CD14-positive monocyte (primary cell): ENCODE measurements at places on chromosomes 6 and 20. TPM values are rescaled to one million over a fixed set of nuclear protein-coding genes. Genes with fewer than 3 reads are reported as not detected.
A peak's percentile ranks its signal among the peaks of the same experiment; 100 is the strongest.

The PNPLA1 gene
- polyA plus RNA-seq: 3.9 TPM

The MUCL3 gene
- not detected in 2 replicates for polyA plus RNA-seq

The PLCB4 gene
- polyA plus RNA-seq: not detected

GRCh38 chr20:62860924-62861691 is 514 bp downstream of the TCFL5 start:
- peak; percentile 25 for DNase-seq
- H3K4me1 ChIP-seq: peaks cover 13% of the 10 kb centered on the region
- H3K4me3 ChIP-seq: peak overlapping the region; percentile 59
- peaks cover 8% of the 10 kb centered on the region for H3K27me3 ChIP-seq
- peaks cover 14% of the 10 kb centered on the region for H3K36me3 ChIP-seq

DNA sequence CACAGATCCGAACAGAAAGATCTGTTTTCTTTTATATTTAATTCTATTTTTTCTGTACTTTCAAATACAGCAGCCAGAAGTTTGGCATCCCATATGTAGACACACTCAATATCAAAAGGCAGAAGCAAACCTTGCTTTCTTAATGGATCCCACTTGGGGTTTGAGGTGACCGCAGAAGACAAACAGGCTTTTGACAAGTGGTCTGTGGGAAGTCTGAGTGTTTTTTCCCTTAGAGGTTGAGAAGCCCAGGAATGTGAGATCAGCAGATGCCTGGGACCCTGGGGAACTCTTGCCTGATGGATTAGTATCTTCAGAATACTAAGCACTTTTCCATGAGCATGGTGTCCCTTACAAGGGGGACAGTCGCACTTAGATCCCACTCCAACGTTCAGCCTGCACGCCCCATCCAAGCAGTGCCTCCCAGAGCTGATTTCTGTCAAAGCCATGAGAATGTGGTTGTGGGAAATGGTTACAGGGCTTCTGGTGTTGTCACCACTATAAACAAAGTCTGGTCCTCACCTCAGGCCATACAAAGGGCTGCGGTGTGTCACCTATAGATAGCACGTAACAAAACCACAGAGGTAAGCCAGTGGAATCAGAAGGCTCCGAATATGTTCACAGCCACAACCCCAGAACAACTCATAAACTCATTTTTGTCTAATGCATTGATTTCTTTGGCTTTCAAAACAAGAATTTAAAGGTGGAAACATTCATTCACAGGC is 12.7 kb downstream of the IL17F start:
- no peaks in the 10 kb centered on the region for H3K4me1 ChIP-seq
- H3K36me3 ChIP-seq: no peaks in the 10 kb centered on the region
- H3K27me3 ChIP-seq: no peaks in the 10 kb centered on the region
- DNase-seq: no peak
- H3K27ac ChIP-seq: no peak overlapping the region

GRCh38 chr6:108566406-108566805 is 5.7 kb downstream of the FOXO3 start:
- no peak for DNase-seq
- H3K27me3 ChIP-seq: no peaks in the 10 kb centered on the region
- H3K4me3 ChIP-seq: no peak overlapping the region
- peaks cover 69% of the 10 kb centered on the region for H3K4me1 ChIP-seq
- peak overlapping the region; percentile 86 for H3K27ac ChIP-seq
- peaks cover 13% of the 10 kb centered on the region for H3K36me3 ChIP-seq

DNA sequence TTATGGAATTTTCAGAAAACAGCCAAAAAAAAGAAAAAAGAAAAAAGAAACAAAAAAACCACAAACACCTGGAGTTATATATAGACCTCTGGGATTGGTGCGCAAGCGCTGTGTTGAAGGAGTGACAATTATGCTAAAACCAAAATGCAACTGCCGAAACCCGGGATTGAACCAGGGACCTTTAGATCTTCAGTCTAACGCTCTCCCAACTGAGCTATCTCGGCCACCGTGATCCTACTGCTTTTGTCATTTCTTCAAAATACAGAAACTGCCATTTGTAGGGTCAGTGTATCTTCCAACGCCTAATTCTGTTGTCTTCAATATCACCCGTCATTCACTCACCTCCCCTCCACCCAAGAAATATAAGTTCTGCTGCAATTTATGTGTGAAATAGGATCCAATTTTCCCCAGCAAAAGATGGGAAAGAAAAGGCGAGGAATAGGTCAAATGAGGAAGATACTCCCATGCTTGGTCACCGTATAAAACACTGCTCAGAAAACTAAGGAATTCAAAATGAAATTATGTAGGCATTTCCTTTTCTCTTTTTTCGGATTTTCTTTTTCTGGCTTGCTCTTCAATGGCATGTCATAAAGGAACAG is 116.0 kb downstream of the TRIM27 start:
- H3K27ac ChIP-seq: no peak overlapping the region
- no peak overlapping the region for H3K4me3 ChIP-seq
- DNase-seq: no peak
- peaks cover 90% of the 10 kb centered on the region for H3K27me3 ChIP-seq
- H3K36me3 ChIP-seq: no peaks in the 10 kb centered on the region

GRCh38 chr20:54062812-54063280 is 7.5 kb downstream of the BCAS1 start:
- no peaks in the 10 kb centered on the region for H3K4me1 ChIP-seq
- no peaks in the 10 kb centered on the region for H3K27me3 ChIP-seq
- DNase-seq: peak; percentile 46
- no peaks in the 10 kb centered on the region for H3K36me3 ChIP-seq

- peak overlapping the region; percentile 13 for H3K27ac ChIP-seq
- H3K4me3 ChIP-seq: no peak overlapping the region
- peaks cover 56% of the 10 kb centered on the region for H3K4me1 ChIP-seq
- DNase-seq: no peak
- no peaks in the 10 kb centered on the region for H3K27me3 ChIP-seq
Observed at GRCh38 chr6:42336431-42336830, 115.3 kb downstream of the TRERF1 start.

GRCh38 chr6:109393157-109393885 is 11.1 kb upstream of the CD164 start:
- peaks cover 43% of the 10 kb centered on the region for H3K4me1 ChIP-seq
- no peak overlapping the region for H3K4me3 ChIP-seq
- peak; percentile 11 for DNase-seq
- no peak overlapping the region for H3K27ac ChIP-seq

- no peaks in the 10 kb centered on the region for H3K27me3 ChIP-seq
Observed at GRCh38 chr6:17628873-17629272, 28.8 kb downstream of the FAM8A1 start.

DNA sequence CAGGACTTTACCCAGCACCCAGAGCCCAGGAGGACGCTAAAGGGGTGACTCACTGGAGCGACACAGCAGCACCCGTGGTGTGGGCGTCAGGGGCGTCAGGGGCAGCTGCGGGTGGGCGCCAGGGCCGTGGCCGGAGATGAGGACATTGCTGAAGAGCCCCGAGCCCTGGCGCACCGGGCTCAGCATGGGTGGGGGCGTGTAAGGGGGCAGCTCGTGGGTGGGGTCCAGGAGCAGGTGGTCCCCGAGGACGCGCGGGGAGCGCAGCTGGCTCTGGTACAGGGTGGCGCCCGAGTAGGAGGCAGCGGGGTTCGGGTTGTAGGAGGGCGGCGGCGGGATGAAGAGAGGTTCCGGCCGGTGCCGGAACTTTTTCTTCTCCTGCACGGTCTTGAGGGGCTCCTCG is 41.6 kb upstream of the MRPS10 start:
- H3K27me3 ChIP-seq: no peaks in the 10 kb centered on the region
- H3K4me3 ChIP-seq: no peak overlapping the region
- DNase-seq: no peak
- H3K36me3 ChIP-seq: peaks cover 59% of the 10 kb centered on the region
- H3K4me1 ChIP-seq: no peaks in the 10 kb centered on the region
- H3K27ac ChIP-seq: no peak overlapping the region

GRCh38 chr20:61129311-61129710 is 122.8 kb upstream of the CDH4 start:
- H3K27ac ChIP-seq: no peak overlapping the region
- no peaks in the 10 kb centered on the region for H3K4me1 ChIP-seq
- H3K27me3 ChIP-seq: peaks cover 1% of the 10 kb centered on the region
- H3K36me3 ChIP-seq: no peaks in the 10 kb centered on the region
- no peak overlapping the region for H3K4me3 ChIP-seq

DNA sequence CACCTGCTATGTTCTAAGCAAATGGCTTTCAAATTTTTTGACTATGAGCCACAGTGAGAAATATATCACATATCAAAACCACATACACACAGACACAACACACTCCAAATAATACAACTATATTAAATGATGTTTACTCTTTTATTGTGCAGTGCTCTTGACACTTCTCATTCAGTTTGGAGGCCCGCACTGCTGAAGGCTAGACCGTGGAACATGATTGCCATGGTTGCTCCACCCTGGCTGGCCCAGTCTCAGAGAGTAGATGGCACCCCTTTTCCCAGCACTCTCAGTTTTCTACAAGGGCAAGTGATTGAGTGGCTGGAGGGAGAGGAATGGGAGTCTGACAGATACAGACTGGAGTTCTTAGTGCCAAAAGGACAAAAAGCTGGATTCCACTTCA is 86.9 kb downstream of the SH3BGRL2 start:
- no peaks in the 10 kb centered on the region for H3K27me3 ChIP-seq
- no peaks in the 10 kb centered on the region for H3K4me1 ChIP-seq
- no peaks in the 10 kb centered on the region for H3K36me3 ChIP-seq
- no peak overlapping the region for H3K27ac ChIP-seq
- DNase-seq: no peak
- no peak overlapping the region for H3K4me3 ChIP-seq

DNA sequence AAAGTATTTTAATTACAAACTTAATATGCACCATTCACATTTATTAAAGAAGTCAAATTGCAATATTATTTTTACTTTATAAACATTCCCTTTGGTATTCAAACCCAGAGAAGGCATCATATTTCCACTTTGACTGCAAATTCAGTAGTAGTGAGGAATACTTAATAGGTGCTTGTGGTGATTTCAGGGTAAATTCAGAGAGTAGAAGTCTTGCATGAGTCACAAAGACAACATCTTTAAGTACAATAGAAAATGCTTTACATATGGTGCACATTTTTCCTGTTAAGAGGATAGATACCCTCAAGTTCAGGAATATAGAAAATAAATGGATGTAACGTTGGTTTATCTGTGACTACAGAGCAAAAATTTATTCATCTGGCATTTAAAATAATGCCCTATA is 390.2 kb downstream of the TENT5A start:
- no peak overlapping the region for H3K27ac ChIP-seq
- no peak for DNase-seq
- H3K4me3 ChIP-seq: no peak overlapping the region
- no peaks in the 10 kb centered on the region for H3K27me3 ChIP-seq

- peaks cover 26% of the 10 kb centered on the region for H3K27me3 ChIP-seq
- no peaks in the 10 kb centered on the region for H3K36me3 ChIP-seq
- no peak within 1 kb of the TSS for H3K27ac ChIP-seq
- H3K4me3 ChIP-seq: no peak within 1 kb of the TSS
- H3K4me1 ChIP-seq: peaks cover 21% of the 10 kb centered on the region
Observed at GRCh38 chr20:3084283-3084985, at the start of gene AVP. Gene AVP (minus strand): TSS chr20:3084724. CDS start chr20:3084674, 50 bp downstream.

DNA sequence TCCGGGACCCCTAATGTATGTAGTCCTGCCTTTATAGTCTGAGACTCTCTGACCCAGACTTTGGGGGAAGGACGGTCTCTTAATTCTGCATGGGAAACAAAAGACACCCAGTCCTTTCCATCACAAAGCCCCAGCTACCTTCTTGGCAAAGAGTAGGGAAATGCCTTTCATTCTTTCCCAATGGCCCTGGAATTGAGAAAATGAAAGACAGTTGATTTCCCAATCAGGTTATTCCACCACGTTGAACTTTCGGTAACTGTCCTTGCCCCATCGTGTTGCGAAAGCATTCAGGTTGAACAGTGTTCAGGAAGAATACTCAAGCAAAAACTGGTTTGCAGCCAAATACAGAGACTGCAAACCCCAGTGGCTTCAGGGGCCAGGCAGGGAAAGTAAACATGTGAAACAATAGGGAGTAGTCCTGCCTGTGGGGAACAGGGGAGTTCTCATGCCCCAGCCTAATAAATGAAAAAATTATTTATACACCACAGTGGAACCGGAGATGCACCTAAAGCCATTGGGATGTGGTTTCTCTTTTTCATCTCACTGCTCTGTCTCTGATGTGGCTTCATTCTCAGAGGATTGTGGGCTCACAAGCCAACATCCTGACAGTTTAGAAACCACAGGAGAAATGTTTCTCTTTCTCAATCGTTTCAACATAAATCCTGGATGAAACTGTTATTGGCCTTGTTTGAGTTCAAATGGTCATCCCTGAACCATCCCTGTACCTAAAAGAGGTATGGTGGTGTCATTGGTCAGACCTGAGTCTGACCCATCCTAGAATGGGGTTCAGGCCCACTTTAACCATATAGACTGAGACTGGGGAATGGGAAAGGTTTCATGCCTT is 44.2 kb upstream of the SLC9A8 start:
- H3K27ac ChIP-seq: peak overlapping the region; percentile 79
- no peaks in the 10 kb centered on the region for H3K27me3 ChIP-seq
- H3K36me3 ChIP-seq: no peaks in the 10 kb centered on the region
- H3K4me1 ChIP-seq: peaks cover 83% of the 10 kb centered on the region

- no peaks in the 10 kb centered on the region for H3K27me3 ChIP-seq
- no peak overlapping the region for H3K4me3 ChIP-seq
- H3K36me3 ChIP-seq: no peaks in the 10 kb centered on the region
- H3K27ac ChIP-seq: no peak overlapping the region
- H3K4me1 ChIP-seq: no peaks in the 10 kb centered on the region
Observed at GRCh38 chr6:145003145-145003544, 718.0 kb downstream of the UTRN start.

DNA sequence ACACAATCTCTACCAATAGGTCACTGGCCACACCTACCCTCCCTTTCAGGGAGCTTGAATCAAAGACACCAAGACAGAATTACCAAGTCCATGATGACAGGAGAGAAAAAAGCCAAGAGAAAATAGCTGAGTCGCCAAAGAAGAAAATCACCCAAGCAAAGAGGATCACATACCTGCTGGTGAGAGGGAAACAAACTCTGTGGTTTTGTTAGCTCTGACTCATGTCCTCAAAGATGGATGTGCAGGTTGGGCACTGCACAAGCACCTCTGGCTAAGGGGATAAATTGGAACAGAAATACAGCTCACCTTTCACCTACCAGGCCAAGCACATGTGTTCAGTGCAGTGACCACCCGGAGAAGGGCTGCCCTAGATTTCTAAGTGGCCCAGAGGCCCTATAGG is 114.8 kb downstream of the TFAP2A start:
- H3K27ac ChIP-seq: no peak overlapping the region
- no peaks in the 10 kb centered on the region for H3K4me1 ChIP-seq
- no peak overlapping the region for H3K4me3 ChIP-seq
- H3K36me3 ChIP-seq: no peaks in the 10 kb centered on the region

DNA sequence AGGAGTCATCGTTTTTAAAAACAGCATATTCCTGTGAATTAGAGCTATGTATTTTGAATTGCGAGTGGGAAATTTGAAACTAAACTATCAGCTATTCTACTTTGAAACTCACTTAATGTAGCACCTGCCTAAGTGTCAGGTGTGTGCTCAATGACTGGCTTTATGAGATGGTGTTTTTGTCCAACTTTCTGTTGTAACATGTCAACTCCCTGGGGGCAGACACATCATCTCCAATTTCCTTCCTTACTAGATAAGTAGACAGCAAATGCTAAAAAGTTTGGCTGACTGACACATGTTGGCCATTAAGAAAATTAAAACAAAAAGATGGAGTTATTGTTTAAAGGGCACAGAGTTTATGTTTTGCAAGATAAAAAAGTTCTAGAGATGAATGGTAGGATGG is 226.9 kb downstream of the TFAP2B start:
- no peaks in the 10 kb centered on the region for H3K27me3 ChIP-seq
- no peak for DNase-seq
- no peak overlapping the region for H3K27ac ChIP-seq

GRCh38 chr6:13496513-13497190 is 9.3 kb upstream of the GFOD1 start:
- no peak overlapping the region for H3K4me3 ChIP-seq
- peaks cover 5% of the 10 kb centered on the region for H3K4me1 ChIP-seq
- no peak for DNase-seq
- H3K27ac ChIP-seq: no peak overlapping the region

GRCh38 chr20:58264271-58264670 is 35.8 kb upstream of the ANKRD60 start:
- H3K4me1 ChIP-seq: no peaks in the 10 kb centered on the region
- H3K4me3 ChIP-seq: no peak overlapping the region
- DNase-seq: no peak
- no peaks in the 10 kb centered on the region for H3K27me3 ChIP-seq
